ENCODE measurements at places on chromosomes 11 and 22.

DNA sequence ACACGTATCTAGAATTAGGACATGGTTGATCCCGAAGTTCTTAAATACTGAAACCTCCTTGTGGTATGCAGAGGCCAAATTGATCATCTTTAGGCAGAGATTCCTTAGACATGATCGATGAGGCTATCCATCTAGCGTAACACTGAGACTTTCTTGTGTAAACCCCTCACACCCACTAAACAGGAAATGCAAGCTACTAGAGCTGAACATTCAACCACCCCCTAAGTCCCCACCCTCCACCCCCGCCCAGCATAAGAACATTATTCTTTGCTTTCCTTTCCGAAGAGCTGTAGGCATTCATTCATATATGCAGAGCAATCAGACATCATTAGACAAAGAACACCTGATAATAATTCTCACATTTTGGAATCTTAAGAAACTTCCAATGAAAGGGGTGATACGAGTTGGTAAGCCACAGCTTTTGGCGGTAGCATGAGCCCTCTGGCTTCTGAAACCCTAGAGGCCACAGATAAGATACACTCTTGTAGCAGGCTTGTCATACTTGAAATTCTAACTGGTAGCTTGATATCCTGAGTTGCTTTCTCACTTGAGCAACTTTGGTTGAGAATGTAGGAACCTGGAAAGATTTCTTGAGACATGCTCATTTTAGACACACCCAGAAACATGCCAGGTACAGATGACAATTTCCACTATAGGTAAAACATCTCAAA lies 42.2 kb downstream of the FLI1 start:
- DNase-seq, result no peak

DNA sequence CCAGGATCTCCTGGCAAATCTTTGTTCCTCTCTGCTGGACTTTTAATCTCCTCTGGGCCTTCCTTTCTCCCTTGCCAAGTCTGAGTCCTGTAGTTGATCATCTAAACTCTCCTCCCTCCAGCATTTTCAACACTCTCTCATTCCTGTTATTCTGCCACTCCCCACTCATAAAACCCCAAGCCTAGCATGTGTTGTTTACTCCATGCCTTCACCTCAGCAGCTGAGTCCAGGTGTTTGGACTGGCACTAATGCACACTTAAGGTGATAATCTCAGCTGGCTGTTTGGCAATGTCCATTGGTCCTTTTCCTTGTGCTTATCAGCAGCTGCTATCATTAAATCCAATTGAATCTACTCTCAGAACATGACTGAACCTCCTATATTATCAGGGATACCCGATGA lies 876.8 kb upstream of the TENM4 start:
- DNase-seq, result no peak

DNA sequence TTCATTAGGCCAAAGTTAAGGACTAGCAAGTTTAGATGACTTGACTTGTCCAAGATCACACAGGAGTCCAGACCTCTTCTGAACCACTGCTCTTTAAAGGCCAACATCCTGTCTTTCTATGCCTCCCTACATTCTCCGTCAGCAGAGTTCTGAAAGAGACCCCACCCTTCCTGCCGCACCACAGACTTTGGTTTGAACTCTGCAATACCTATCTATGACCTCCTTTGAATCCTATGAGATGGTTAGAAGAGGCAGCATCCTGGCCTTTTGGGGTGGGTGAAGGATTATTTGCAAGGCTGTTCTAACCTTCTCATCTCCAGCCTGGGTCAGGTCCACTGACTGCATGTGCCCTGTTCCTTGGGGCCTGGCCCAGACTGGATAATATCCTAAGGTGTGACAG lies 4.3 kb upstream of the RRM1 start:
- no peak for DNase-seq

GRCh38 chr22:41274856-41275255 lies 11.1 kb downstream of the RANGAP1 start:
- no peak for DNase-seq

DNA sequence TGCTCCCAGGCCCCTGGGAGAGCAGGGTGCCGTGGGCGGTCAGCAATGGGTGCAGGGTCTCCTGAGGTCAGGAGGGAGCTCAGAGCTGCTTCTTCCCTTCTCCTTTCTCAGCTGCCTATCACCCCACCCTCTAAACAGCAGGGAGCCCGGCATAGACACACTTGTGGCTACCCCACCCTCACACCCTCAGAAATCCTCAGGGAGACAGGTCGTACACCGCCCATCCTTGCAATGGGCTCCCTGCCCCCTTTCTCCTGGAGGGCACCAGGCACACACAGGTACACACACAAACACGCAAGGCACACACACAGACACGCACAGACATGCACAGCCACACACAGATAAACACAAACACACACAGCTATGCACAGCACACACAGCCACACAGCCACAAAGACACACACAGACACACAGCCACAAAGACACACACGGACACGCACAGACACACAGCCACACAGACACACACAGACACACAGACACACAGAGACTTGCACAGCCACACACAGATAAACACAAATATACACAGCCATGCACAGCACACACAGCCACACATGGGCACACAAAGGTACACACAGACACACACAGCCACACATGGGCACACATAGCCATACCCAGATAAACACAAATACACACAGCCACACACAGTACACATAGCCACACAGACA lies 44.9 kb upstream of the TH start:
- DNase-seq, result no peak

- DNase-seq, result no peak
Observed at GRCh38 chr11:111696556-111696955, 69.6 kb downstream of the PPP2R1B start.

- DNase-seq, result peak; percentile 58
Observed at GRCh38 chr22:49660794-49661781, 166.6 kb downstream of the BRD1 start.

All from NCI-H2107 (cell line).